ENCODE measurements at places on chromosomes 1 and 21.

GRCh38 chr21:38507374-38507942 lies 9.2 kb upstream of the ERG start:
- DNase-seq = no peak

- DNase-seq = no peak
Observed at GRCh38 chr1:77583483-77583882, 99.0 kb downstream of the ZZZ3 start.

GRCh38 chr1:93960641-93961147 lies 51.5 kb upstream of the GCLM start:
- DNase-seq = peak; percentile 34

- no peak for DNase-seq
Observed at GRCh38 chr21:35072960-35073359, 23.9 kb upstream of the RUNX1 start.

GRCh38 chr1:199778324-199778955 lies 249.1 kb upstream of the NR5A2 start:
- peak; percentile 85 for DNase-seq

DNA sequence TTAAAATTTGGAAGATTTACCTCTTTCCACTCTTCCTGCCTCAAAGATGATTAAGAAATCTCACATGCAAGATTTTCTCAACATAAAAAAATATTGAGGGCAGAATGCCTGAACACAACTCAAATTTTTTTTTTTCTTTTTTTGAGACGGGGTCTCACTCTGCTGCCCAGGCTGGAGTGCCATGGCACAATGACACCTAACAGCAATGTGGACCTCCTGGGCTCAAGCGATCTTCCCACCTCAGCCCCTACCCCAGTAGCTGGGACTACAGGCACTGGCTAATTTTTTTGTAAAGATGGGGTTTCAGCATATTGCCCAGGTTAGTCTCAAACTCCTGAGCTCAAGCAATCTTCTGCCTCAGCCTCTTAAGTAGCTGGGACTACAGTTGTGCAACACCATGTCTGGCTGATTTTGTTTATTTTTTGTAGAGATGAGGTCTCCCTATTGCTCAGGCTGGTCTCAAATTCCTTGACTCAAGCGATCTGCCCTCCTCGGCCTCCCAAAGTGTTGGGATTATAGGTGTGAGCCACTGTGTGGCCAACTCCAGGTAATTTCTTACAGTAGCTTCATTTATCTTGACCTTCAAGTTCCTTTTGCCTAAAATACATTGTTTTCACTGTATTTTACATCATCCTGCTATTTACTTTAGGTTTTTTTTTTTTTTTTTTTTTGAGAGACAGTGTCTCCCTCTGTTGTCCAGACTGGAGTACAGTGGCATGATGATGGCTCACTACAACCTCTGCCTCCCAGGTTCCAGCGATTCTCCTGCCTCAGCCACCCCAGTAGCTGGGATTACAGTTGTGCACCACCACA lies 10.4 kb downstream of the NUCKS1 start:
- no peak for DNase-seq

GRCh38 chr1:224497714-224498573 lies 63.3 kb upstream of the WDR26 start:
- DNase-seq = peak; percentile 76

DNA sequence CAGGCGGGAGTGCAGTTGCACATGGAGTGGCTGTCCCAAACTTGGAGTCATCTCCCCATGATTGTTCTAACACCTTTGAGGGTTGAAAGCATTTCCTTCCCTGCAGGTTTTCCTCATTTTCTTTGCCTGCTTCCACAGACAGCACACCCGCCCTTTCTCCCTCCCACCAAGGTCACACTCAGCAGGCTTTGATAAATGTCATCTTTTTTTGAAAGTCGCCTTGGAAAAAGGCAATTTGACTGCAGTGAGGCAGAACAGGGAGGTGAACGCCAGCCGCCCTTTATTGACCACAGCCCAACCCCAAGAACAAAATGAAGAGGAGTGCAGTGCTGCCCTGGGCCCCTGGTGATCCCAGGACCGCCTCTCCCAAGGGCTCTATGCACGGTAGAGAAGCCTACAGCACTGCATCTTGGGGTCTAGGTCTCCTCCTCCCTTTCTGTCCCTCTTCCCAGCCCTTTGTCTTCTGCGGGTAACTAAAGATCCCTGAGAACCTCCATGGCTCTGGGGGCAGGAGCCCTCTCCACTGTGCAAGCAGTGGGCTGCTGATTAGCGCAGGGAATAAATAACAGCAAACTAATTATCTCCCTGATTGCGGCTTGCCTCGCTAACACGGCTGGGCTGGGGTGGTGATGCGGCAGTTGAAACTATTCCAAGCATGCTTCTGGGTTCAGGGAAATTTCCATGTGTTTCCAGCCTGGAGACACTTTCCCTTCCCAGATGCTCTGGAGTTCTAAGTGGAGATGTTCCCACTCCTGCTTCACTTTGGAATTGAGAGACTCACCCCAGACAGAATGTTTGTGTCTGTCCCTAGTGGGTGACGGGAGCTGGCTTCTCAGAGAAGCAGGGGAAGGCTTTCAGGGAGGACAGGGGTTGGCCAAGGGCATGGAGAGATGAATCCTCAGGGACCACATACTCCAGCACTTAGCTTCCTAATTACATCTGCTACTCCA lies 11.8 kb upstream of the AMIGO1 start:
- peak; percentile 28 for DNase-seq

DNA sequence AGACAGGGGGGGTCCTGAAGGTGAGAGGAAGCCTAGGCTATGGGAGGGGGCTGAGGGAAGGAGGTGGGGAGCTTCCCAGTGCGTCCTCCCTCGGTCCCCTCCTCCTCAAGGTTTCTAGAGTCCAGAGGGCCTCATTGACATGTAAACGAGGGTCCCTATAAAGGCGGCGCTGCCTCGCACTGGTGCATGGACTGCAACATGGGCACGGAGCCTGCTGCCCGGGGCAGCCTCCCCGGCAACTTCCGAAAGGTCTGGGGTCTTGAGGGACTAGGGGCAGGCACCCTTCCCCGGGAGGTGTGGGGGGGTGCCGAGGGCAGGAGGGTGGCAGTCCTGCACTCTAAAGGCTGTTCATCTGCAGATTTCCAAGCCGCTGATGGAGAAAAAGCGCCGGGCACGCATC lies at the start of gene HES3:
Gene HES3, plus strand, starts transcription at position 187 of the 400 bp plus-strand sequence. Its CDS starts 187 bp downstream, at position 374.
- DNase-seq = no peak

- DNase-seq = no peak
Observed at GRCh38 chr1:17924578-17924977, 169.4 kb downstream of the ACTL8 start.

DNA sequence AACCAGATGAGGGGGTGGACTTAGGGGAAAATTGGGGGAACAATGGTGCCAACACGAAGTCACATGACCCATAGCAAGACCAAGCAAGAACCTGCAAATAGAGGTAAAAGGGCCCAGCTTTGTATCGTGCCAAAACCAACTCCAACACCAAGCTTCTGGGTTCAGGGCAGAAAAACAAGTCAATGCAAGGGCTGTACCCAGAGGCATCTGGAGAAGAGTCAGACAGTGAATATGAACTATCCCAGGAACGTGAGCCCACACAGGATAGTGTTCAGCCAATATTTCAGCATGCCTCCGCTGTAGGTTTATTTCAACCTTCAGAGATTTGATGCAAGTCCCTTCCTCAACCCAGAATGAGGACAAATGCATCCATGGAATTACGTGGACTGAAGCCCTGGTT lies 15.0 kb upstream of the ZMYM6 start:
- no peak for DNase-seq

DNA sequence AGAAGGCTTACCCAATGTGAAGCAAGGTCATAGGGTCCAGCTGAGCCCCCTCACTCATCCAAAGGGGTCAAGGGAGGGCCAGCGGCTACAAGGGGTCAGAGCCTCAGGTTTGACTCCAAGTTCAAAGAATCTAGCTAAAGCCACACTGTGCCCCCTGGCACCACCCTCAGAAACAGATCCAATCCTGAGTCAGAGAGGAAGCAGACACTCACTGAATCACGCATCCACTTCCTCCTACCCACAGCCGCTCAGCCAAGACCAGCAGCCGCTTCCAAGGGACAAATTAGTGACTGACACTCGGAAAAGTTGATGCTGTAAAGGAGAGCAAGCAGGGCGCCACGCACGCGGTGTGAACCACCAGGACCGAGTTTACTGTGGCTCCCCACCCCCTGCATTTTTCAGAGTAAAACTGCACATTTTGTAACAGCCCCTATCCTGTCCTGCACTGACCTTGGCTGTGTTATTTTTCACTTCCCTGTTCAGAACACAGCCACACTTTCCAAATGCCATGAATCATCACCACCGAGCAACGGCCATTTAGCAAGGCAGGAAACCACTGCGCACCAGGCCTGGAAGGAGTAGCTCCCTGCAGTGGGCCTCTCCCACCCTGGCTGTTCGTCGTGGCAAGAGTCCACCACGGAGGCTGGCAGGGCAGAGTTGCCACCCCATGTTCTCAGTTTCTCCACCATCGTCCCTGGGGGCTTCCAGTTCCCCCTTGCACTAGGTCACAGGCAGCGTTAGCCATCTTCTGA lies 147.8 kb downstream of the TOMM20 start:
- DNase-seq = no peak

- DNase-seq = no peak
Observed at GRCh38 chr1:222062640-222063039, 320.8 kb upstream of the DUSP10 start.

GRCh38 chr1:172875892-172876291 lies 174.8 kb downstream of the TNFSF18 start:
- no peak for DNase-seq

DNA sequence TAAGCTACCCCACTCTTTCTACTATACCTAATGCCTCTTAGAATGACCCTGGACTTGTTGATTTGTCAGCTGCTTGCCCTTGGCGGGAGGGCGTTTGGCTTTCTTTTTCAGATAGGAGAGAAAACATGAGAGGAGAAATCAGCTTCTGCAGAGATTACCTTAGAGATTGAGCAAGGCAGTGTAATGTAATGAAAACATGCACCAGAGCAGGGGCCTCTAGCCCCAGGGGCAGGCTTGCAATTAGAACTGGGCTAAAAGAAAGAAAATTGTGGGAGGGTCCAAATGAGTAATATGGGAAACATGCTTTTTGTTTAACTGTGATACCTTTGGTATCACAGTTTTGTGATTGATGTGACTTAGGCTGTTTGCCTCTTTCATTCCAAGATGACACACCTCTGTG lies 89.7 kb downstream of the PBX1 start:
- DNase-seq = no peak

All from NCI-H69 (cell line).